ENCODE measurements at places on chromosomes 4 and X.

GRCh38 chr4:156294577-156294976 is 340.9 kb upstream of the CTSO start:
- DNase-seq, result no peak

DNA sequence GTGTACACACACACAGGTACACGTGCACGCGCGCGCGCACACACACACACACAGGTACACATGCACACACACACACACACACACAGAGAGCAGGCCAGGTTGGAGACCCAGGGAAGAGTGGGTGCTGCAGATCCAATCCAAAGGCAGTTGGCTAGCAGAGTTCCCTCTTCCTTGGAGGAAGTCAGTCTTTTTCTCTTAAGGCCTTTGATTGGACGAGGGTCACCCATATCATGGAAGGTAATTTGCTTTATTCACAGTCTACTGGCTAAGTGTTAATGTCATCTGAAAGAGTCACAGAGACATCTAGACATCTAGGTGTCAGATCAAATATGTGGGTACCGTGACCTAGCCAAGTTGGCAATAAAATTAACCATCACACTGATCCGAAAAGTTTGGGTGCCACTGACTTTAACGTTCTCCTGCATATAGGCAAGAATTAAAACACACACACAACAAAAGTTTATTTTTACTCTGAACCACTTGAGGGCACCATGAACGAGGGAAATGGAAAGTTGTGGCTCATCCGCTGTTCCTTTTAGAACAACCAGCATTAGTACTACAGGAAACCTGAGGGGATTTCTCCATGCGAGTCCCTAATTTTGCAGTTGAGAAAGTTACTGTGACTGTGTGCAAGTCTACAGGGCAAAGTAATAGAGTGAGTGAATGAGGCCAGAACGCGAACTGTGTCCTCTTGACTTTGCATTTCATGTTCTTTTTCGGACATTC is 66.0 kb upstream of the STOX2 start:
- DNase-seq, result no peak

- DNase-seq, result no peak
Measured at GRCh38 chr4:110224812-110225211, 26.4 kb upstream of the ELOVL6 start.

DNA sequence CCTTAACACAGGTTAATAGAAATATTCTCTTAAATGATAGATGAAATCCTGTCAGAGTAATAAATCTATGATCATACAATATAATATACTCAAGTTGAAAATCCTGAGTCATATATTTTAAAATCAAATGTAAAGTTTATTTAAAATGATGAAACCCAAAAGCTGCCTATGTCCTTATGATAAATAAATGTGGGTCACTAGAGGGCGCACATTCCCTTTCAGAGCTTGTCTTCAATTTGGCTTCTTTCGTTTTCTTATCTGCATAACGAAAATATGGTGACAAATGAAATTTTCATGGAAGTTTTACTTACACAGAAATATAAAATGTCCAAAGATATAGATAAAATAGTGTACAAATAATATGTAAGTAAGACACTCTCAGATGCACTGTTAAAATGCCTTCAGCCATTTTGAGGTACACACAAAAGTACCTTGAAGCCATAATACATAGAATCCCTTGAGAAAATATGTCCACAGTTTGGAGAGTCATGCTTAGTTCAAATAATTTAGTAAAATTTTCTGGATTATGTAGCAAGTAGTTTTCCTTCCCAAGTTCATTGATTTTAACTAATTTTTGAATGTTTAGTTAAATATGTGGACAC is 680.4 kb downstream of the DMD start:
- DNase-seq, result no peak

- DNase-seq, result no peak
Measured at GRCh38 chrX:17750436-17750835, 13.1 kb downstream of the SCML1 start.

GRCh38 chrX:45849261-45849862 is 648.7 kb upstream of the DIPK2B start:
- DNase-seq, result peak; percentile 3

DNA sequence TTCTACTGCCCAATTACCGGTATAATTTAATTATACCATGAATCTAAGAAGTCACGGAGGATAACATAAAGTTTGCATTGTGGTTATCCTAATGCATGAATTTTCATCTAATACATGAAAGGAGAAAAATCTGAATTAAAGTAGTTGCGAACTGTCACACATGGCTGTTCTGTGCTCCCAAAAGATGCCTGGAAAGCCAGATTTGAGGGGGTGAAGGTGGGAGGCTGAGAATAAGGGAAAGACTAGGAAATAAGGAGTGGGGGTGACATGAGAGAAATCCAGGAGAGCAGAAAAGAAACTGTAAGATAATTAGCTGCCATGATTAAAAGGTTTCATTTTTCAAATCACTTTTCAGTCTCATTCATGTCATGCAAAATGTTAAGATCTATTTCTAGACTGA is 1582.7 kb downstream of the STIM2 start:
- no peak for DNase-seq

DNA sequence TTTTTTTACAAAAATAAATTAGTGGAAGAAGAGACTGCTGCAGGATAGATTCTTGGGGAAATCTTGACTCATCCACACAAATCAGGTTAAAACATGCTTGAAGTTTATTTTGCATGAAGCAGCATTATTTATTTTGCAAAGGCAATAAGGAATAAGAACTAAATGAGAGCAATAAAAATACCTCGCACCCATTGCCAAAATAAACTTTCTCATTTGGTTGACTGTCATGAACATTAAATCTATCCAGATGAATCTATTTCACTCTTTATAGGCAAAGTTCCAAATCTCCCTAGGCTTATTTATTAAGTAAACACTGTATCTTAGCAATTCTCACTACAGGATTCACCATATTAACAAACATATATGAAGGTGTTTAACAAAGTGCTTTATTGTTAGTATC is 58.9 kb downstream of the HOPX start:
- DNase-seq, result no peak

- no peak for DNase-seq
Measured at GRCh38 chrX:9805956-9806355, 19.7 kb downstream of the SHROOM2 start.

DNA sequence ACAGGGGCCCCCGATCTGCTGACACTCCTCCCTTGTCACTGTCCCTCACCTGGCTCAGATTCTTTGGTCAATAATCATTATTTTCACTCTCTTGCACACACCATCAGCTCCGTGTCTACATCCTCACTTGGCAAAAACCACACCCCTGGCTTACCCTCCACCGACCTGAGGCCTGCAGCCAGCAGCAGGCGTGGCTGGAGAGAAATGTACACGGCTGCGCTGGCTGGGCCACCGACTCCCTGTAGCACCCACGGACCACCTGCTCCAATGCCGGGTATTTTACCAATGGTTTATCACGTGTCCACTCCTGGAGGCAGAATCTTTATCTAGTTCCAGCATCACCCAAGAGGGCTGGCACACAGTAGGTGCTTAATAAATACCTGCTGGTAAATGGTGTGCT is 98.4 kb downstream of the WFS1 start:
- DNase-seq, result no peak

GRCh38 chrX:38561951-38562719 is 793 bp downstream of the TSPAN7 start:
- peak; percentile 10 for DNase-seq

DNA sequence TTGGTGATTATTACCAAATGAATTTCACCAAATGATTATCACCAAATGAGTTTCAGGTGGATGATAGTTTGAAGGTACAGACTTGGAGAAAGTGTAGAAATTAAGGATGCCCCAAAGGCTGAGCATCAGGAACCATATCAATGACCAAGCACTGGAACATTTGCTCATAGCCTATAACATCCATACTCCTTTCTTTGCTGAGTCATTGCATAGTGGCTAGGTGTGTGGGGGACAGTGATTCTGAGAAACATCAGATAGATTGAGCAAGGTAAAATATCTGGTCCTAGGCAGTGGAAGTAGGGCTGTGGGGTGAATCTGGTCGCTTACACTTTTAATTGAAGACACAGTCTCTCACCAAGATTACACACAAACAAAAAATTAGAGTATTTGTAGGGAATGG is 1362.5 kb upstream of the PABPC4L start:
- no peak for DNase-seq

DNA sequence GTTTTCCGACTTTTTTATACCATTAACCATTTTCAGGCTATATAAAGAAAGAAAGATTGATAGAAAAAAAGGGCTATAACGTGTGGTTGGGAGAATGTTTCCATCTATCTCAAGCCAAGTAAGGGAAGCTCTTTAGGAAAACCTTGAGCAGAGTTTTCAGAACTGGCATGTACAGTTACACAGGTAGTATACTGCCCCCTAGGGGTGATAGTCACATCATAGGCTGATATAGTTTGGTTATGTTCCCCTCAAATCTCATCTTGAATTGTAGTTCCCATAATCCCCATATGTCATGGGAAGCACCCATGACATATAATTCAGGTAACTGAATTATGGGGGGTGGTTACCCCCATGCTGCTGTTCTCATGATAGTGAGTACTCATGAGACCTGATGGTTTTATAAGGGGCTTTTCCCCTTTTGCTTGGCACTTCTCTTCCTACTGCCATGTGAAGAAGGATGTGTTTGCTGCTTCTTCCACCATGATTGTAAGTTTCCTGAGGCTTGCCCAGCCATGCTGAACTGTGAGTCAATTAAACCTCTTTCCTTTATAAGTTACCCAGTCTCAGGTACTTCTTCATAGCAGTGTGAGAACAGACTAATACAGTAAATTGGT is 186.8 kb downstream of the TMA16 start:
- DNase-seq, result no peak

DNA sequence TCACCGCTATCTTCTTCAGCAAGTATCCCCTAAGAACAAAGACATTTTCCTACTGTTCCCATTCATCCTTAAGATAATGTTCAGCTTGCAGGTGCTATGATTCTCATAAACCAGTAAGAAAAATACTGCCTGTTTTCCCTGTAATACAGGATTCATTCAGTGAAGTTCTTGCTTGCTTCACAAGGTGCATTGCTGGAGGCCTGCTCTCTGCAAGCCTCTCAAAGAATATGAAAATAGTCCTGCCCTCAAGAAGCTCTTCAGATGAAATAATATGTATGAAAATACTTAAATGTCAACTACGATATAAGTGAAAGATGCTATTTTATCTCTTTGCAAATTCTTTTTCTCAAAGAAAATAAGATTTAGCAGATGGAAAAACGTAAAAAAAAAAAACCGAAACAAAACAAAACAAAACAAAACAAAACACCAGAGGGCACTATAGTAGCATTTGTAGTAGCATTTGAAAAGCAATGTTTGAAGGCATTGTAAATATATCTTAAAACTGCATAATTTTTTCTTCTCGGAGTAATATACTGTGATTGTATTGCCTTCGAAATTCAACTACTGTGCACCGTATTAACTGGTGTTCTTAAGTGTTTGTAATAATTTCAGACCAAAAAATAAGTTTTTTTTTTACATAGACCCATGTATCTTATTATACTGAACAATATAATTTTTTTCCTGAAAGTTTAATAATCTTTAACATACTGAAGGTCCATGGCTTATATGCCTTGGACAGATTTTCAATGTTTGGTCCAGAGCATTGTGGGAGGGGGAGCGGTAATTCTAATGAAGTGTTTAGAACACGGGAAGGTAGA is 26.0 kb downstream of the ADH4 start:
- DNase-seq, result no peak

- DNase-seq, result no peak
Measured at GRCh38 chr4:85676850-85677590, 202.1 kb downstream of the ARHGAP24 start.

GRCh38 chr4:56575820-56576429 is 70.3 kb downstream of the ARL9 start:
- DNase-seq, result peak; percentile 20

DNA sequence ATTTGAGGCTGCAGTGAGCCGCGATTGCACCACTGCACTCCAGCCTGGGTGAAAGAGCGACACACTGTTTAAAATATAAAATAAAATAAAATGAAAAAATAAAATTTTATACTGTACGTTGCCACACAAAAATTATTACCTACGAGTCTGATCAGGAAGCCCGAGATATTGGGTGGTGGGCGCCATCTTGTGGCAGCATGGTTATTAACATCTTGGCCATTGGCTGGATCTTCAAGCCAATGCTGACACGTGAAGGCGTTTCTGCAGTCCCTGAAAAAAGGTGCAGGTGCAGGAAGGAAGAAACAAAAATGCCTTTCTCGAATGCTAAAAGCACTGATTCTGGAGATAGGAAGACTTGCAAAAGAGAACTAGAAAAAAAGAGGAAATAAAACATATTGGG is 4.9 kb upstream of the TLR8 start:
- peak; percentile 8 for DNase-seq

- no peak for DNase-seq
Measured at GRCh38 chrX:118550792-118551191, 55.2 kb downstream of the DOCK11 start.

GRCh38 chr4:127249767-127250108 is 383.0 kb upstream of the INTU start:
- DNase-seq, result no peak

- DNase-seq, result no peak
Measured at GRCh38 chr4:76200771-76201231, 12.8 kb downstream of the SCARB2 start.

DNA sequence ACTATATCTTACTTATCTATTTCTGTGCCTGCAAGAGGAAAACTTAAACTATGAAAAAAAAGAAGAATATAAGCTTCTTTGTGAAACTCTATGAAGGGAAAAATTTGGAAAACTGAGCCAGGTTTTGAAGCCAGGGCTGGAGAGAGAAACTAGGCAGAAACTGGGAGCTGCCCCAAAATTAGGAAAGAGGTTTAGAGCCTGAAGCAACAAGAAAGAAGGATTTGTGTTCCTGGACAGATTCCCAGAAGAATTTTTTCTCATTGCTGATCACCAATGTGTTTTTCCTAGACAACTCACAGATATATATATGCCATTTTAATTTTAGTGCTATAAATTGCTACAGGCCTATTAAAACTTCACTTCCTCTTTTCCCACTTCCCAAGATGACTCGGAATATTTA is 245.0 kb upstream of the GEMIN8 start:
- no peak for DNase-seq

DNA sequence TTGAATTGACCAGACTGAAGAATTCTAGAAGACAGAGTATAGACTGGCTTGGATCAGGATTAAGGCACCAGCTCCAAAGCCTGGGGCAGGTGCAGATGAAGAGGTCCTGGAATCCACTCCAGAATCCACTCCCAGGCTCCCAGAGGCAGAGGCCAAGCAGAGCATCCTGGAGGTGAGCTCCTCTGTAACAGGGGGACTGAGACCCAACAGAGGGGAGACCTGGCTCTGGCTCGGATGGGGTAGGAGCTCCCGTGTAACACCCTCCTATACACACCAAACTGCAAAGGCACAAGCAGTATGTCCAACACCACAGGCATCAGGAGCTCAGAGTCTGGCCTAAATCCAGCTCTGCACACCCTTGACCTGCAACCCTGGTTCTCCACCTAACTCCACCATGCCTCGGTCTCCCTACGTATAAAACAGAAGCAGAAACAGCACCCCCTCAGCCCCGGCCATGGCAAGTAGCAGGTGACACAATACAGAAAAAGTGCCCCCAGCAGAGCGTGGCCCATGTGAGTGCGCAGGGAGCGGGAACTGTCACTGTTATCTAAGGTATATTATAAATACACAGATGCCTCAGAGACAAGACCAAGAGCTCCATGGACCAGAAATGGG is 14.9 kb downstream of the RNF212 start:
- no peak for DNase-seq

- peak; percentile 9 for DNase-seq
Measured at GRCh38 chr4:143399113-143399949, 62.7 kb downstream of the GAB1 start.

GRCh38 chr4:125315576-125316400 is 1.0 kb downstream of the FAT4 start:
- DNase-seq, result no peak

Data from T-helper 1 cell (primary cell).